Activated naive CD8-positive, alpha-beta T cell treated with anti-CD3 and anti-CD28 coated beads, Interleukin-2, amount 10 ng/mL, durations not matched to agents 7 days and 5 days (primary cell): ENCODE measurements at places on chromosomes 16 and 17. TPM values are rescaled to one million over a fixed set of nuclear protein-coding genes. Genes with fewer than 3 reads are reported as not detected.

Gene SEC14L5
- 0.20 TPM for total RNA-seq

Gene MGAT5B
- total RNA-seq, result 0.47 TPM

Gene JPT1
- total RNA-seq, result 194 TPM

Gene DNAJC7
- 86.7 TPM for total RNA-seq

Gene MYBBP1A
- total RNA-seq, result 59.1 TPM

Gene MT1M
- not detected for total RNA-seq

Gene RASL10B
- total RNA-seq, result 0.09 TPM

Gene CNTNAP1
- total RNA-seq, result 4.6 TPM

Gene SLFN13
- total RNA-seq, result 76.8 TPM

Gene OR1E1
- total RNA-seq, result not detected

Gene DPEP3
- total RNA-seq, result 0.54 TPM

Gene EZH1
- 98.4 TPM for total RNA-seq

Gene GGT6
- not detected for total RNA-seq

Gene FOXL1
- not detected for total RNA-seq

Gene GPR179
- total RNA-seq, result 0.06 TPM

Gene RNF112
- total RNA-seq, result 1.8 TPM

Gene DOC2B
- not detected for total RNA-seq

Gene KRT20
- not detected for total RNA-seq

Gene HS3ST2
- total RNA-seq, result 0.45 TPM

Gene CNEP1R1
- 29.0 TPM for total RNA-seq

Gene SOX9
- total RNA-seq, result not detected

Gene GPR142
- not detected for total RNA-seq

Gene CCL4
- 14.8 TPM for total RNA-seq

Gene SALL1
- total RNA-seq, result not detected

Gene CD300LG
- total RNA-seq, result not detected

Gene SCPEP1
- total RNA-seq, result 15.8 TPM

Gene SLC16A5
- total RNA-seq, result 9.1 TPM

Gene C16orf96
- total RNA-seq, result 0.08 TPM

Gene HS3ST3B1
- total RNA-seq, result 10.0 TPM

Gene PTX4
- total RNA-seq, result not detected

Gene KRT33A
- total RNA-seq, result not detected
